AG08395 (cell line): ENCODE measurements at places on chromosomes 1 and 21.

DNA sequence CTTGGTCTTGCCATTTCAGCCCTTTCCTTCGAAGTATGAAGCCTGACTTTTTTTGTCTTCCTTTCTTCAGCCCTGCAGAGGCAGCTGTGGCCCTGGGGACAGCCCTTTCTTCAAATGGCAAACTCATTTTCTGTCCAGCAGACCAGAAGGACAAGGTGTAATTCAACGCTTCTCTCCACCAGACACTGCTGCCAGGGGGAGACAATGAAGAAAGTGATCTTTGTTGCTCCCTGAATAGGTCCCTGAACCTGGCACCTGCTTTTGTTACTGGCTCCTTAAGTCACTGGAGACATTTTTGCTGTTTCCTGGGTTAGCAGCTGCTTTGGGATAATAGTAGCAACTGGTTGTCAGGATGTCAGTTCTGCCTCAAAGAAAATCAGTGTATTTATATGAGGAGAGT is 50.8 kb upstream of the MACF1 start:
- DNase-seq = no peak

DNA sequence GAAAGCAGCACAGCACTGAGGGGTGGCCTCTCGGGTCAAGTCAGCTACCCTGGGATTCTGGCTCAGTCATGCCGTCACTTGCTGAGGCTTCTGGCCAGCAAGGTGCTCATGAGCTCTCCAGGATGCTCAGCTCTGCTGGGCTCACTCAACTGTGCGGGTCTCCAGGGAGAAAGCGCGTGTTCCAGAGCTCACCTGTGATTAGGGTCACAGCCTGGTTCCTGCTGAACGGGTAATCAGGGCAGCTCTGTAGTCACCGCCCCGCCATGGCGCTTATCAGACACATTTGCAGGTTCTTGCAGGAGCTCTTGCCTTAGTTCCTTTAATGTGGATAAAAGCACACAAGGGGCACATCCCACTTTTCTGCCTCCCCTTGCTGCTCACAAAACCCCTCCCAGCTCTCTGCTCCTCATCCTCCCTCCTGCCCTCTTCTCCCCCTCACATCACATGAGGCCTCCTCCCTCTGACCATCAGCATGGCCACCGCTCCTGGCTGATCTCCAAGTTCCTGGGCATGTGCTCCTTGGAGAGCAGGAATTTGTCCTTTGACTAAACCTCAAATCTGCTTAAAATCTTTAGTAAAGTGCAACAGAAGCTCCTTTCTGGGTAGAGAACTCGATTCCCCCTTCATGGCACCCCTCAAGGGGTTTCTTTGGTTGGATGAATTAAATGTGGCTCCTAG is 2.0 kb downstream of the PCP4 start:
- no peak for DNase-seq

DNA sequence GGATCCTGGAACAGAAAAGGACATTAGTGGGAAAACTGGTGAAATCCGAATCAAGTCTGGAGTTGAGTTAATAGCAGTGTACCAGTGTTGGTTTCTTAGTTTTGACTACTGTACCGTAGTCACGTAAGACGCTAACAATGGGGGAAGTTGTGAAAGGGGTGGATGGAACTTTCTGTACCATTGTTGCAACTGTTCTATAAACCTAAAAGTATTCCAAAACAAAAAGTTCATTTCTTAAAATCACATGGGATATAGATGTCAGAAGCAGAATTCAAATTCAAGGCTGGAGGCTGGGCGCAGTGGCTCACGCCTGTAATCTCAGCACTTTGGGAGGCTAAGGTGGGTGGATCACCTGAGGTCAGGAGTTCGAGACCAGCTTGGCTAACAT is 16.9 kb downstream of the ARHGEF19 start:
- DNase-seq = no peak

DNA sequence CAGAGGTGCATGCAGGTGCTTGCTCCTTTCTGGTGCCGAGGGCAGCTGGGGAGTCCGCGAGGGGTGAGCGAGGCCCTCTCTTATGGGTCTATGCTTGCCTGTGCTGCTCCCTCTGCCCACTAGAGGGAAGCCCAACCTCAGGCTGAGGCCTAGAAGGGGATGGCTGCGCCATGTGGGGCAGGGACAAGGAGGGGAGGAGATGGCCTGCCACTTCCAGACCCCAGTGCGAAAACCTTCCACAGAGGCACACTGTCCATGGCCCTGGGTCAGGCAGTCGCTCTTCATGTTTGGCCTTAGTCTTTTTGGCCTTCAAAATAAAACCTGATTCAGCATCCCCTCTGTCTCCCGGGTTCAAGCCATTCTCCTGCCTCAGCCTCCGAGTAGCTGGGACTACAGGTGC is 14.0 kb downstream of the RHBG start:
- DNase-seq = peak; percentile 82

DNA sequence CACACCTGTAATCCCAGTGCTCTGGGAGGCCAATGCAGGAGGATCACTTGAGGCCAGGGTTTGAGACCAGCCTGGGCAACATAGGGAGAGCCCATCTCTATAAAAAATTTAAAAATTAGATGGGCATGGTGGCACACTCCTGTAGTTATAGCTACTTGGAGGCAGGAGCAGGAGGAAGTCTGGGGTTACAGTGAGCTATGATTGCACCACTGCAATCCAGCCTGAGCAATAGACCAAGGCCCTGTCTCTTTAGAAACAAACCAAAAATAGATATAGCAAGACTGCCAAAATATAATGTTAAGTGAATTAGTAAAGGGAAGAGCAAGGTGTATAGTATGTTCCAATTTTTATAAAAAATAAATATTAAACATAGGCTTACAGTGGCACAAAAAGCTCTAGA is 28.8 kb downstream of the PLEKHO1 start:
- no peak for DNase-seq

DNA sequence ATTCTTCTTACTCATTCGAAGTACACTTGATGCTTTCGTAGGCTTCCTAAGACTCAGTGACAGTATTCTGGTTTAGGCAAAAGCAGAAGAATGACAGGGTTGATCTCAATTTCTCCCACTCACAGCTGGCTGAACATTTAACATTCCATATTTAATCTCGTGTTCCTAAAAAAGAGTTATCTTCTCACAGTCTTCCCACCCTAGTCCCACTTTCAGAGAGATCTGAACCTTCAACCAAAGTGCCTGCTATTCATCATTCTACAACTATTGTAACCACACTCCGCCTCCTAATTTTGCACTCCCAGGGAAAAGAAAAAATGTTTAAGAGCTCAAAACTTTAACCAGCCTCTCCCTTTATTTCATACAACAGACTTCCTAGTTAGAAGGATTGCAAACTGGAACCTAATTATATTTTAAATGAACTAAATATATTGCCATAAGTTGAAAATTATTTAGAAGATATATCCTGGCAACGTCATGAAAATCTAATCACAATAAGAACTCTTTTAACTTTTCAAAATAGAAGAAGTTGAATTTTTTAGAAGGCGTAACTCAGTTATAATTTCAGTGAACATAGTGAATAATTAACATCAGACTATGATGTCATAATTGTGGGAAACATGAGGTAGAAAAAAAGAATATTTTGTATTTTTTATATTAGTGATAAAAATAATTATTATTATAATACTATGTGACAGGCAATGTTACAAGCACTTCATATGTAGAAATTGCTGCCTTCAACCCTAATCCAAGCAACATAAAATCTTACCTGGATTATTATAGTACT is 540.9 kb upstream of the ADGRL2 start:
- DNase-seq = no peak

- DNase-seq = no peak
These were observed 14.3 kb downstream of the ATP2B4 start for GRCh38 chr1:203640723-203641502.

GRCh38 chr1:174746024-174746808 is 253.5 kb upstream of the CACYBP start:
- no peak for DNase-seq
